Stimulated activated CD4-positive, alpha-beta T cell treated with anti-CD3 and anti-CD28 coated beads, Interleukin-2, amount 100 ng/mL, for 24 hours (primary cell): ENCODE measurements at places on chromosomes 1 and 21.

- DNase-seq = no peak
These were observed 63.1 kb downstream of the ELK4 start for GRCh38 chr1:205568469-205569361.

- no peak for DNase-seq
These were observed 264.7 kb downstream of the CTH start for GRCh38 chr1:70675737-70676156.

DNA sequence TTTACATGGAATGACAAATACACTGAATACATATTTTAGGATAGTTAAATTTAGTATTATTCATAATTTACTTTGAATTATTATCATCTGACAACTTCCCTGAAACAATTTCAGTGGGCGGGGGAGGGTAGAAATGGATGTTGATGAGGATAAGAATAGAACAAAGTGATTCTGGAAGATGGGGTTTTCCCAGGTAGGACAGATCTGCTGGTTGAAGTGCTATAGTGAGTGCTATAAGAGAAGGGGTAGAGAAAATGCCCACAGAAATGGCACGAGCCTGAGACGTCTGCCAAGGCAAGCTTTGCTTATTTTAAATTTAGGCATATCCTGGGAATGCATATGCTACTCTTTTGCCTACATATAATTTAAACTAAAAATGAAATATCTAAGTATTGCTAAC is 3.2 kb downstream of the CFH start:
- DNase-seq = no peak

GRCh38 chr1:5980314-5981008 is 11.8 kb downstream of the NPHP4 start:
- no peak for DNase-seq

DNA sequence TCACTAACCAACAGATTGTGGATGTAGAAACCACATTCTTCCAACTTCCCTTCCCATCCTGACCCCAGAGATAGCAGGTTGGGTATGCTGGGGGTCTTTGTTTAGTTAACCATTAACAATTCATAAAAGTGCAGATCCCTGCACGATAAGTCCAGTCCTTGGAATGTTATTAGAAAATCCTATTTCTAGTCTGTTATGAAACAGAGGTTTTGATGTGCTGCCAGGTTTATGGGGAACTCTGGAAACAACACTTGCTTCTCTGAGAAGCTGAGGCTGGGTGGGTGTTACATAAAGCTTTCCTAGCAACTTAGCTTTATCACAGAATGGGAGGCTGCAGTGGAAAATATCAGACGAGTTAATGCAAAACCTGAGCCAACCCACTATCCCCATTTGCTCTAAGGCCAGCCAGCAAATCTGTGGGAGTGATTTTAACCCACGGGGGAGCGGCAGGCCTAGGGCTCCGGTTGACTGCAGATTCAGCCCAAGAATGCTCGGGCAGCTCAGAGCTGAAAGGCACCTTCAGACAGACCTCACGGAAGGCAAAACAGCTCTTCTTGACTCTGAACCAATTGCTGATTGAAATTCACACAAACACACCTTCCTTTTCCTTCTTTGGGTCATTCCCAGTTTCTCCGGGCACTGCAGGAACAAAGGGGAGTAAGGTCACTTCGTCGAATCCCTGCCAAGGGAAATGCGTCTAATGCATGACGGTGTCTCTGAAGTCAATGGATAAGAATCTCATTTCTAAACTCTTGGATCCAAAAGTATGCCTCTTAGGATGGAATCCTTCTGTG is 111.7 kb upstream of the IRF2BP2 start:
- no peak for DNase-seq

- DNase-seq = no peak
These were observed 46.1 kb downstream of the APP start for GRCh38 chr21:26124421-26124833.

DNA sequence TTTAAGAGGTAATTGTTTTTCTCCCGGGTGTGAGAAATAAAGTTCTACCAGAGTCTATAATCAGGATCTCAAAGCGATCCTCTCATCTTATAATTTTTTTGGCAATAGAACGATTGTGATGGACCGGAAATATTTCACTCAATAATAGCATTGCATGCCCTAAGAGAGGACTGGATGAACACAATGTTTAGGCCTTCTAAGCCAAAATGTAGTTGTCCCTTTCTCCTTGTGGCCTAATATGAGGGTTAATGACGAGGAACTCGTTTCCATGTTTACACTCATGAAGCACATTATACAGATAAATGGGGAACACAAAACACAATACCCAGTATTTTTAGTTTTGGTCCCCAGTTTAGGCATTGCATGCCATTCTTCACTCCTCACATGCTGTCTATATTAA is 5.9 kb downstream of the TBX15 start:
- DNase-seq = no peak

- DNase-seq = no peak
These were observed 21.3 kb downstream of the PDE4B start for GRCh38 chr1:65813956-65814355.

GRCh38 chr21:44615911-44616590 is 4.2 kb downstream of the KRTAP10-8 start:
- DNase-seq = no peak

DNA sequence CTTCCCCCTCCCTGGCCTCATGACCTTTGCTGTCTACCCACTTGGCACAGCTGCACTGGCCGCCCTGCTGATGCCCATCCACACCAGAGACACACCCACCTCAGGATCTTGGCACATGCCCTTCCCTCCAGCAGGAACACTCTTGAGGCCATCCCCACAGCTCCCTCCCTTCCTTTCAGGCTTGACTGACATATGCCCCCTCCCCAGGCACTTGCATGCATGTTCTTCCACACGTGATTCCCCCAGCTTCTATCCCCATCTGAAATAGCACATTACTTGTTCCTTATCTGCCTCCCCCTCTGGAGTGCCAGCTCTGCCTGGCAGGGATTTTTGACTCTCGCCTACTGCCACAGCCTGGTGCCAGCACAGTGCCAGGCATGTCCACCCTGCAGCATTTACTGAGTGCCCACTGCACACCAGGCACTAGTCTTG is 98.5 kb upstream of the SLC25A33 start:
- no peak for DNase-seq

DNA sequence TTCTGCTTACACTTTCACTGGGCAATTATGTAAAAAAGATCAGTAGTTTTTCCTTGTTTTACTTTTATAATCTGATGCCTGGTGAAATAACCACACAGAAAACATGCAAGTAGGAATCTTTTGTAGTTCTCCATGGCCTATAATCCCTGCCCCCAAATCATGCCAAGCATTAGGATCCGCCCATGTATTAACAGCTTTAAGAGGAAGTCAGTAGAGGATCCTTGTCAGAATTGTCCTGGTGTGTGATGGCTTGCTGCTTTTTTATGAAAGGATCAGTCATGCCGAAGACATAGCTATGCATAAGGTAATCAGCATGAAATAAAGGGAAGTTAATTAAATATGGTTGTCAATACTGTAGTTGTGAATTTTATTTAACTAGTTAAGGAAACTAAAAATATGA is 20.0 kb downstream of the ADGRL2 start:
- no peak for DNase-seq

- DNase-seq = no peak
These were observed 775 bp upstream of the PRPF38B start for GRCh38 chr1:108691128-108691941.

DNA sequence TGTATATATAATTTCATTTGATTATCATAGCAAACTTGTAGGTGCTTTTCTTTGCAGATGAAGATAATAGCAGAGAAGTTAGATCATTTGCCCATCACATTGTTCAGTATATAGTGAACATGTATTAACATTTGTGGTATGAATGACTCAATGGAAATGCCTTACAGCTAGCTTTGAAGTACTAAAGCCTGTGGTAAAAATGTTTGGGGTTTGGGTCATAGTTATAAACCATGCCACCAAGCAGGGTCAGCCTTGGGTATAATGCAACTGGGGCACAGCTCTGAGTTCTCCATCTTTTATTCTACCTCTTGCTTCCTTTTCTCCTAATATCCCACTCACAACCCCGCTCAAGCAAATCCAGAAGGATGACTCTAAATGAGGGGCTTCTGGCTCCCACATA is 141.6 kb downstream of the KCNT2 start:
- no peak for DNase-seq

GRCh38 chr1:6984536-6984935 is 199.3 kb downstream of the CAMTA1 start:
- no peak for DNase-seq

GRCh38 chr1:110718452-110718851 is 43.7 kb upstream of the KCNA3 start:
- no peak for DNase-seq

- no peak for DNase-seq
These were observed 18.8 kb downstream of the BATF3 start for GRCh38 chr1:212680680-212681389.

DNA sequence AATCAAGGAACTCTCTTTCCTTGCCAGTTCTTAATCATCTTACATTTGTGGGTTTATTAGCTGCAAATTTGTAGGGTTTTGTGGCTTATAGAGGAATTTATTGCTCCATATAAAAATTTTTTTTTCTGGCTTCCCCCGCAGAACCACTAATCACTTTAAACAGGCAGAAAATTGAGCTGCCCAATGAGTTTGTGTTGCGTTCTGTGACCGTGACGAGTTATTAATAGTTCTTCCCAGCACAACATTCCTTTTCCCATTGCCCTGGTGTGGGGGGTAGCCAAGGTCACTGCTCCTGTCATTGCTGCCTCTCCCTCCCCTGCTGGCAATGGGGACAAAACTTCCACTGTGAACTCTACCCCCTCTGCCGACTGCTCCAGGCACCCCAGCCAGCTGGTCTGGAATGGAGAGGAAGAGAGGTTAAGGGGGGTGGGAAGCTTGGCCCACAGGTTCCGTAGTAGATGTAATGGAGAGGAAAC is 55.1 kb downstream of the UBE2T start:
- no peak for DNase-seq

DNA sequence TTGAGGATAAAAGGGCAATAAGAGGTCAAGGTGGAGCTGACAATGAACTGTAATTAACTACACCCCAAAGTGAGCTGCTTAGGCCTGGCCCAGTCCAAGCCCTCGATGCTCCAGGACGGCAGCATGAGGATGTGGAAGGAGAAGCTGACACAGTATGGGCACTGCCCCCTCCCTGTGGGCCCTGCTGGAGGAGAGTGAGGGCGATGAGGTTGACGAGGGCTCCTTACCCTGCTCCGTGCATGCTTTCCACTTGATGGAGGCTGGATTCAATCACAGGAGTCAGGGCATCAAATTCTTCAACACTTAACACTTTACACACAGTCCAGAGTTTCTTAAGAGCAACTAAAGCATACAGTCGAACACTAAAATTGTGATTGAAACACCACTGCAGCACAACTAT is 32.4 kb downstream of the COA6 start:
- no peak for DNase-seq

GRCh38 chr21:42073145-42074099 is 2.3 kb downstream of the UMODL1 start:
- DNase-seq = no peak

- no peak for DNase-seq
These were observed 80.1 kb downstream of the LMO4 start for GRCh38 chr1:87408665-87409248.

- no peak for DNase-seq
These were observed 34.6 kb downstream of the RUNX3 start for GRCh38 chr1:24895511-24895910.

DNA sequence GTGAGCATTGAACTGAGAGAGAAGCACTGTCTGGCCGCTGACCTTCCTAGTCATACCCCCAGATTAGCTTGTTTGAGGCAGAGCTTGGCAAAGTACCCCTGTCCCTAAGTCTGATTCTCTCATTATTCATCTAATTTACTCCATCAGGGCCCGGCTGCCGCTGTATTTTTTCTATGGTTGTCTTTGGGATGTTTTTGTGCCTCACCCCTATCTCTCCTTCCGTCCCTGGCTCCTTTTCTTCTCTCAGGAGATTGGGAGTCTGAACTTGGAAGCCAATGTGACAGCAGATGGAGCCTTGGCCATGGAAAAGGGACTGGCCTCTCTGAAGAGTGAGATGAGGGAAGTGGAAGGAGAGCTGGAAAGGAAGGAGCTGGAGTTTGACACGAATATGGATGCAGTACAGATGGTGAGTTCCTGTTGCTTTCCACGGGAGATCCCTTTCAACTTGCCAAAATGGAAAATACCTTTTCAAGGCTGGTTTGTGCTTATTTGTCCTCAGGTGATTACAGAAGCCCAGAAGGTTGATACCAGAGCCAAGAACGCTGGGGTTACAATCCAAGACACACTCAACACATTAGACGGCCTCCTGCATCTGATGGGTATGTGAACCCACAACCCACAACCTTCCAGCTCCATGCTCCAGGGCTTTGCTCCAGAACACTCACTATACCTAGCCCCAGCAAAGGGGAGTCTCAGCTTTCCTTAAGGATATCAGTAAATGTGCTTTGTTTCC is 53.9 kb downstream of the LAMC2 start:
- DNase-seq = no peak

- no peak for DNase-seq
These were observed 8.5 kb downstream of the CHML start for GRCh38 chr1:241631674-241632073.

- no peak for DNase-seq
These were observed 21.8 kb downstream of the MFSD2A start for GRCh38 chr1:39976732-39977131.

DNA sequence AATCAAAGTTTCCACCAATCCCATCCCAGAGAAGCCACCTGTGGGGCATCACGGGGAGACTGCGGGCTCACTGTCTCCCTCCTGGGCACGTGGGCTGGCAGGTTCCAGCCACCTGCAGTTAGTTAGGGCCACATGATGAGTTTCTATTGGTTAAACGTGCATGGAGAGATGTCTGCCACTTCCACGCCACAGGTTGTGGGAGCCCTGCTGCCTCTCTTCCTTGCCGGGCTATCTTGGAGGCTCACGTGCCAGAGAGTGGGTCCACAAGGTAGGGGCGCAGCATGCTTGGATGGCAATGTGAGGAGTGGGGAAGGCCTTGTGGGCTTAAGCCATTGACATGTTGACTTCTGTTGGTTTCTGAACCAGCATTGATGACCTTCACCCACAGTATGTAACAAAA is 3.5 kb downstream of the KRTAP10-7 start:
- DNase-seq = no peak

- DNase-seq = peak; percentile 79
These were observed 28.6 kb downstream of the AKNAD1 start for GRCh38 chr1:108828074-108828961.

- DNase-seq = no peak
These were observed 23.9 kb downstream of the CITED4 start for GRCh38 chr1:40838045-40838979.

DNA sequence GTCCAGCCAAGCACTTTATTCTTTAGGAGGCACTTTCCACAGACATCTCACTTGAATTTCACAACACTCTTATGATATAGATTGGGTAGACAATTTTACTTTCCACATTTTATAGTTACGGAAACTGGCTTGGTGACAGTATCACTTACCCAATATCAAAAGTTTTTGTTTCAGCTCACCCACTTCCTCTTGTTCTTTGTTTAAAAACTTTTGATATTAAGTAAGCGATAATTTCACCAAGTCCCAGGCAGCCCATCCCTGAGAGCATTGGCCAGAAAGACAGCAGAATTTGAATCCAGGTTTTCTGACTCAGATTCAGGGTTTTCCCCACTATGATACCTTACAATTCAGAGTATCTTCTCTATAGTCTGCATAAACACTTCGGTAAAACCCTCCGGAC is 60.0 kb downstream of the LRIG2 start:
- peak; percentile 39 for DNase-seq
